ENCODE measurements at places on chromosomes 13 and 19.

DNA sequence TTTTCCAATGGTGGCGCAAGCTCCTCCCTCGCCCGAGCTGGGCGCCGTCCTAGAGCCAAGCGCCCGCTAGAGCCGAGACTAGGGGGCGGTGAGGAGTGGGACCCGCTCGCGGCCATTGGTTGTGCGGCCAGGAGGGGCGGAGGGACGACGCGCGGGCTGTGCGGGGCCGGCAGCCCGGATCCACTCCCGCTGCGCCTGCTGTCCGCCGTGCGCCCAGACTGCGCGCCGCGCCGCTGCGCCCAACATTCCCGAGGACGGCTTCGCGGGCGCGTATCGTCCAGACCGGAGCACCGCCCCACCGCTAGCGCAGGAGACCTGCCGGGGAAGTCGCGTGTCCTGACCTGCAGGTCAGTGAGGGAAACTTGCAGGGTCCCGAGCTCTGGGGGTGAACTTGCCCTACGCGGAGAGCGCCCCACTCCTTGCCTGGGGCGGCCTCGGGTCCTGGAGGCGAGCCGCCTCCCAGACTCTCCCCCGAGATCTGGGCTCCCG lies at the start of gene SERTM1:
Gene SERTM1, plus strand, starts transcription at position 183 of the 489 bp plus-strand sequence. CDS start 21,059 bp downstream, outside the sequence.
- no peak for DNase-seq

DNA sequence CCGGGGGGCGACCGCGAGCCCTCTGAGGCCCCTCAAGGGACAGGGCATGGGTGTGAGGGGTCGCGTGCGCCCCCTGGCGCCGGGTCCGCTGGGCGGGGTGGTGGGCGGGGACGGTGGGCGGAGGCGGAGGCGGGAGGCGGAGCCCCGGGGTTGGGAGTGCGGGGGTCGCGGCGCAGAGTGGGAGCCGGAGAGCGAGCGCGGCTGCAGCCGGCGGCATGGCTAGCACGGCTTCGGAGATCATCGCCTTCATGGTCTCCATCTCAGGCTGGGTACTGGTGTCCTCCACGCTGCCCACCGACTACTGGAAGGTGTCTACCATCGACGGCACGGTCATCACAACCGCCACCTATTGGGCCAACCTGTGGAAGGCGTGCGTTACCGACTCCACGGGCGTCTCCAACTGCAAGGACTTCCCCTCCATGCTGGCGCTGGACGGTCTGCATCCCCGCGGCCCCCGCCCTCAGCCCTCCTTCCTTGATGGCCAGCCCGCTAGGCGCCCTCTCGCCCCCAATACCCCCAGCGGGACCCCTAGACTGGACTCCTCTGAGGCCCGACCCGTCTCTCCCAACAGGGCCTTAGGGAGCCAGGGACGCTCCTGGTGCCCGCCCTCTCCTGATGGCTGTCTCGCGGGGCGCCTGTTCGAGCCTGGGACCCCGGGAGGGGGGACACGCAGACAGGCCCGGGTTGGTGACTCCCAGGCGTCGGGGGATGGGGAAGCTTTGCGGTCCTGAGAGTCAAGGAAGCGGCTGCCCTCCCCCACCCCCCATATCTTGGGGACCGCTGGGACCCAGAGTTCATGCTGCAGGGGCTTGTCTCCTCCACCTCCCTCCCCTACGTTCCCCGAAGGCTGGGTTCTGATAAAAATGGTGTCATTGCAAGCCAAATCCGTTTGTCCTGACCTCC lies at the start of gene CLDN10:
Gene CLDN10, plus strand, starts transcription at position 182 of the 903 bp plus-strand sequence. Its CDS starts 34 bp downstream, at position 216.
- DNase-seq = peak; percentile 11

GRCh38 chr19:18468517-18468916 lies 30.6 kb upstream of the ISYNA1 start:
- no peak for DNase-seq

- no peak for DNase-seq
Measured at GRCh38 chr13:51782026-51782710, 21.8 kb downstream of the DHRS12 start.

DNA sequence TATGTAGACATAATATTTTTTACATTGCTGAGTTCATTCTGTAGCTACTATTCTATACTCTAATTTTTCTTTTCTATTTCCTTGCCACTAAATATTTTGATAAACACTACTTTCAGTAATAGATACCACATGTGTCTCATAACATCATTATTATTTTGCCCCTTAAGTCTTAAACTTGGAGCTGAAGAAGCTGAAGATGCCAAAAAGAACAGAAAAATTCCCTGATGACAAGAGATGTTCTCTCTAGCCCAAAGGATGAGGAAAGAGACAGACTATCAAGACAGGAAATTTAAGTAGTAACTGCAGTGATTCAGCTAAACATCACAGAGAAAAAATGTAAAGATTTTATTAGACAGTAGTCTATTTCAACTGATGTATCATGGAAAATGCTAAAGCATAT lies 322.0 kb upstream of the KLHL1 start:
- DNase-seq = no peak

DNA sequence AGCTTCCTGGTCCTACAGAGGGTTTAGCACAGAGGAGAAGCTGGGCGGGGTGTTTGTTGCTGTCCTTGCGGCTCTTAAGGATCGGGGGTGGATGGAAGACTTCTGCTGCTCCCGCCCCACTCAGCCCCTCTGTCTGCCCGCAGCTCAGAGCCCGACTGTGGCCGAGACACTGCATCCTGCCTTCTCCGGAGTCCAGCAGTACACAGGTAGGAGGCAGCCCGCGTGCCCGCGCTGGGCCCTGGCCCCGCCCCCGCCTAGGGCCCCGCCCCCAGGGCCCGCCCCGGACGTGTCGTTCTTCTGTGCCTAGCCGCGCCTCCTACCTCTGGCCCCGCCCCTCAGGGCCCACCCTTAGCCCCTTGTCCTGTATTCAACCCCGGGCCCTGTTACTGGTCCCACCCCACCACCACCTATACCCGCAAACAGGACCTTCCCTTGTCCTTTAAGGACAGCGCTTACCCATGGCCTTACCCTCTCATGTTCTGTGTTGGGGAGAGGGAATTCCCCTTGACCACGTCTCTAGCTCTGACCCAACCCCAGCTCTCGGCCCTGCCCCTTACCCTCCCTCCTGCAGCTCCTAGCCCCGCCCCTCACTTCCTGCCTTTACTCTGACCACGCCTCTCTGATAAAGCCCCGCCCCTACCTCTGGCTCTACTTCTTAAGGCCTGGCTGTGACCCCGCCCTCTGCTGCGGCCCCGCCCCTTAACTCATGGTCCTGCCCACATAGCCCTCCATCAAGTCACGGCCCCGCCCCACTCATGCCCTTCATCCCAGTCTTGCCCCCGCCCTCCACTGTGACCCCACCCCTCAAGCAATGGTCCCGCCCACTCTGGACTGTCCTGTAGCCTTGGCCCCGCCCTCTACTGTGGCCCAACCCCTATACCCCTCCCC lies 60.5 kb downstream of the CELF5 start:
- DNase-seq = peak; percentile 72

DNA sequence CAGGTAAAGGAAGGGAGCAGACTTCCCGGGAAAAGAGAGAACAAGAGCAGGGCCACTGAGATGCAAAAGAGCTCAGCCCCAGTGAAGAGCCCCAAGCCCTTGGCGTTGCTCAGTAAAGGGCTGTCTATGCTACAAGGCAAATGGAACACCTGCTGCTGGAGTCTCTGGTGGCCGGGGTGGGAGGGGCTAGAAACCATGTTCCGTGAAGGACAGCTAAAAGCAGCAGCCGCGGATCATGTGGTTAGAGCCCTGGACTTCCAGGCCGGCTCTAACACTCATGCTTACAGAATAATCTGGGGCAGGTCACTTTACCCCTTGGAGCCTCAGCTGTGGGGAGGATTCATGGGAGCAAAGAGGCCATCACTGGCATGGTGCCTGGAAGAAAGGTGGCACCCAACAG lies 17.8 kb downstream of the POU2F2 start:
- no peak for DNase-seq

DNA sequence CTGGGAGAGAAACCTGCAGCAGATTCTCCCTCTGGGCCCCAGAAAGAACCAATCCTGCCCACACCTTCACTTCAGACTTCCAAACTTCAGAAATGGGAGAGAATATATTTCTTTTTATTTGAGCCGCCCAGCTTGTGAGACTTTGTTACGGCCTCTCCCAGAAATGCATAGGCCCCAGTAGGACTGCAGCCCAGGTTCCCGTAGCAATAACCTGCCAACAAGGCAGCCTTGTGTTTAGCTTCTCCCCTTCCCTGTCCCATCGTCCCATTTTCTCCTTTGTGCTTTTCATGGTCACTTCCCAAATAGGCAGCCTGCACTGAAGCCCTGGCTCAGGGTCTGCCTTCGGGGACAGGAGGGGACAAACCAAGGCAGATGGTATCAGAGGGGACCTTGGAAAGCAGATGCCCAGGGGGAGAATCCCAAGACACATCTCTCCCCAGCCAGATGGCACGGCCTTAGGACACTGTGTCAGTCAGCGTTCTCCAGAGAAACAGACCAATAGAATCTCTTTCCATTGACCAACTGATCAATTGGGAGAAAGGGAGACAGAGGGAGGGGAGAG lies 3.7 kb upstream of the ARHGEF7 start:
- no peak for DNase-seq
